ENCODE measurements at places on chromosomes 11 and 22. TPM values are rescaled to one million over a fixed set of nuclear protein-coding genes. Genes with fewer than 3 reads are reported as not detected.

PKNOX2 gene
- total RNA-seq: 1.4 TPM

- no peak for DNase-seq
Observed at GRCh38 chr22:44842417-44842816, 90.0 kb downstream of the ARHGAP8 start.

BRMS1 gene
- 111 TPM for total RNA-seq

DNA sequence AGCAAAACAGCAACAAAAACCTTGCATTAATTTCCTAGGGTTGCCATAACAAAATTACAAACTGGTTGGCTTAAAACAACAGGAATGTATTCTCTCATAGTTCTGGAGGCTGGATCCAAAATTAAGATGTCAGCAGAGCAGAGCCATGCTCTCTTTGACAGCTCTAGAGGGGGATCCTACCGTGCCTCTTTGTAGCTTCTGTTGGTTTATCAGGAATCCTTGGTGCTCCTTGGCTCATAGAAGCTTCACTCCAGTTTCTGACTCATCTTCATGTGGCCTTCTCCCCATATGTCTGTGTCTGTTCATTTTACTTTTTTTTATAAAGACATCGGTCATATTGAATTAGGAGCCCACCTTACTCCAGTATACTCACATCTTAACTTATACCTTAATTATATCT lies 90.5 kb upstream of the POU2AF2 start:
- DNase-seq: no peak

GRCh38 chr11:113174882-113175281 lies 139.5 kb upstream of the TTC12 start:
- peak; percentile 29 for DNase-seq

DNA sequence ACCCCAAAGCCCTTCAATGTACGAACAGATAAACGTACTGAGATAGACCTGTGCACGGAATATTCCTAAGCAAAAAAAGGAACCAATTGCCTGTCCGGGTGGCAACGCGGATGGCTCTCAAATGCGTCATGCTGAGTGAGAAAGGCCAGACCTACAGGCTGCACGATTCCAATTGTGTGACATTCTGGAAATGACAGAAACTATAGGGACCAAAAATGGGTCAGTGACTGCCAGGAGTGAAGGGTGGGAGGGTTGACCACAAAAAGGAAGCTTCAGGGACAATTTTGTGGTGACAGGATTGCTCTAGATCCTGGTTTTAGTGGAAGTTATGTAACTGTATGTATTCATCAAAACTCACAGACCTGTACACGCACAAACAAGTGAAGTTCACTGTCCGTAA lies 24.0 kb upstream of the SYT8 start:
- no peak for DNase-seq

DNA sequence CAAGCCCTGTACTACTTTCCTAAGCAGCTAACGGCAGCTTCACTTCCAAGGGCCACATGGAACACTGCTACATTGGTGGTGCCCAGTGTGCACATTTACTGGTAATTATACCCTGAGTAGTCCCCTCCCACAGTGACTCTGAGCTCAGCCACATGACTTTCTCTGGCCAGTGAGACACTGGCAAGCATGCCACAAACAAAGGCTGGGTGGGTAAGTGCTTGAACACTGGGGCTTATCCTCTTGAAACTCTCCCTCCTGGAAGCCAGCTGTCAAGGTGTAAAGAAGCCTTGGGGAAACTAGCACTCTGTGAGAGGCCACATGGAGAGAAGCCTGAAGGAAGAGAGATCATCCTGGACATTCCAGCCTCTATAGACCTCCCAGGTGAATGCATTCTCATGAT lies 54.4 kb upstream of the DRD2 start:
- DNase-seq: no peak

- no peak for DNase-seq
Observed at GRCh38 chr11:134993691-134994243, 581.7 kb upstream of the B3GAT1 start.

ROM1 gene
- 2.7 TPM for total RNA-seq

CYP2D6 gene
- total RNA-seq: 0.40 TPM

DNA sequence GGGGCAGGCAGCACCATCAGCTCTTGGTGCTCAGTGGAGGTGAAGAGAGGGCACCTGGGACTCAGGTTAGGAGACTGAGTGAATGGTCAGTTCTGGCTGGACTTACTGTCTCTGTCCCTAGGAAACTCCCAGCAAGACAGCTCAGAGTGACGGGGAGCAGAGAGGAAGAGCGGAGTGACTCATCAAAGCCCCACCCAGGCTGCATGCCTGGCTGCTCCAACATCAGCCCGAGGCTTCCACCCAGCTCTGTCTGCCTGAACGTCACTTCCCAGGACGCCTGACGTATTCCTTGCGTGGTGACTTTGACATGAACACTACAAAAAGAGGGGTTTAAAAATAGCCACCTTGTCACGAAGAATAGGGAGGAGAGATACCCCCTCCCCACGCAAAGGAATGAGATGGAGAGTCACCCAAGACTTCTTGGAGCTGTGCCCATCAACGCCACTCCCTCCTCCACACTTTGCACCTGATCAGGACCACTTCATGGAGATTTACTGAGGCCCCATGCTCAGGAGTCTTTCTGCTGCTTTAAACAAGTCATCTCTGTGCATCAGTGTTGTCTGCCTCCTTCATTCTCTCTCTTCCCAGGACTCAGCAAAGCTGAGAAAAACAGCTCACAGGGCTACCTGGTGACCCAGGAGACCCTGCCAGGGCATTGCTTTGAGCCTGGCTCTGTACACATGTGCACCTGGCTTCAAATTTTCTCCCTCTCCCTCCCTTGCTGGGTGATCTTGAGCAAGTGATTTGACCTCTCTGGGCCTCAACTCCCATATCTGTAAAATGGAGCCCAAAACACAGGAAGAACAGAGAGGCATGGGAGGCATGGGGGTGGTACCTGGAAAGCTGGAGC lies 83.1 kb downstream of the MN1 start:
- peak; percentile 93 for DNase-seq

HTR3B gene
- total RNA-seq: not detected

DNA sequence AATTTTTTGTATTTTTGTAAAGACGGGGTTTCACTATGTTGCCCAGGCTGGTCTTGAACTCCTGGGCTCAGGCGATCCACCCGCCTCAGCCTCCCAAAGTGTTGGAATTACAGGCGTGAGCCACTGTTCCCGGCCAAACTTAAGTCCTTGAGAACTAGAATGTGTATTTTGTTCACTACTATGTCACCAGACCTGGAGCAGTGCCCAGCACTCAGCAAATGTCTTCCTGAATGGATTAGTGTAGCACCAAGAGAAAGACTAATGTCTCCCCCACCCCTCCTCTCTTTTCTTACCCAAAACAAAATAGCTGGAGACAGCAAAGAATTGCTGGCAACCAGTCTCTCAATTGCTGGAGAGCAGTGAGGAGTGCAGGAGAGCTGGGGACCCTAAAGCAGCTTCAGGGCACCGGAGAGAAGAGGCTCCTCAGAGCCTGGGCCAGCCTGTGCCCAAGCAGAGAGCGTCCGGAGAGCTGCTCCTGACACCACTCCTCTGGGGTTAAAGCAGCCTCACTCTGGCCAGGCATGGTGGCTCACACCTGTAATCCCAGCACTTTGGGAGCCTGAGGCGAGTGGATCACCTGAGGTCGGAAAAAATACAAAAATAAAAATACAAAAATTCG lies 14.9 kb downstream of the SLC25A18 start:
- DNase-seq: peak; percentile 78

- no peak for DNase-seq
Observed at GRCh38 chr11:33832676-33833075, 58.4 kb upstream of the FBXO3 start.

KDM4D gene
- total RNA-seq: 4.4 TPM

DNA sequence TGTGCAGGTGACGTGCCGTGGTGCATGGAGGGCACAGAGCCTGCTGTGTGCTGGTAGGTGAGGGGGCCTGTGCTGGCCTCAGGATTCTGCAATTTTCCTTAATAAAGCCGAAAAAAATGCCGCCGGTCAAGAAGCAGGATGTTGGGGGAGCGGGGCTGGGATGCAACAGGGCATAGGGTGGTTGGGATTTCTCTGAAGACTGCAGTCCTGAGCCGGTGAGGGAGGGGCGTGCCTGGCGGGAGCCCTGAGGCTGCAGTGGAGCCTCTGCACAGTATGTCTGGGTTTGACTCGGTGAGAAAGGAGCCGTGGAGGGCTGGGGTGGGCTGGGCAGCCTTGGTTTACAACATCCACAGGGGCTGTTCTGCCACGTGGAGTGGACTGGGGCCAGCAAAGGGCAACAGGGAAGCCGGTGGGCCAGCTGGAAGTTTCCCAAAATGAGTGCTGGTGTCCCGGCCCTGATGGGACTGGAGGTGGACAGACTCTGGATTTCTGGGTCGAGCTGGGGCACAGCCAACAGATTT lies 1.3 kb downstream of the CDHR5 start:
- no peak for DNase-seq

TRIM22 gene
- total RNA-seq: 1.5 TPM

- DNase-seq: no peak
Observed at GRCh38 chr11:5608808-5609207, 12.4 kb downstream of the TRIM6 start.

NNMT gene
- total RNA-seq: 246 TPM

GRCh38 chr11:19258641-19259230 lies 18.0 kb upstream of the E2F8 start:
- no peak for DNase-seq

- no peak for DNase-seq
Observed at GRCh38 chr22:20834725-20835124, 23.9 kb downstream of the PI4KA start.

DNA sequence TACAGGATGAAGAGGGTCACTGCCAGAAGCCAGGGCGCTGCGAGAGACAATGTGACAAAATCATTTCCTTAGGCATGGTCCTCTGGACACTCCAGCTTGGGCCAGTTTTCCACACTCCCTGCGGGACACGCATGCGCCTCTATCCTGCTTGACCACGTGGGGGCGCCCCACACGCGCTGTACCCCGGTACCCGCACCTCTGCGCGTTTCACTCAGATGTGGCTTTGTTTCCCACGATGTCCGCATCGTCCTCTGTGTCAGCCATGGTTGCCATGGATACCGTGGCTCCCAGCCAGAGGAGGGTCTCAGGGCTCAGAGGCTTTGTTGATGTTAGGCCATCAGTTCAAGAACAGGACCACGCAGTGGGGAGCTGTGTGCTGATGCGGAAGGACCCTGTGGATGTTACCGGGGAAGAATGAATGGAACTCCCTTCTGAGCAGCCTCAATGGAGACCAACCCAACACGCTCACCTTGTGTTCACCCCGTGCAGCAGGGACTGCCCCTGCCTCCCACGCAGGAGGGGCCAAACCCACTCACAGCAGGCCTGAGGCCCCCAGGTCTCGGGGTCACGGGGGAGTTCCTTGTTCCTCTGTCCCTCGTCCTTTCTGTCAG lies 101.1 kb upstream of the SLC22A12 start:
- DNase-seq: peak; percentile 71

- DNase-seq: peak; percentile 54
Observed at GRCh38 chr11:124961972-124962609, 8.1 kb downstream of the CCDC15 start.

- DNase-seq: no peak
Observed at GRCh38 chr22:35997438-35997837, 31.2 kb downstream of the RBFOX2 start.

TM7SF2 gene
- 4.0 TPM for total RNA-seq

DNA sequence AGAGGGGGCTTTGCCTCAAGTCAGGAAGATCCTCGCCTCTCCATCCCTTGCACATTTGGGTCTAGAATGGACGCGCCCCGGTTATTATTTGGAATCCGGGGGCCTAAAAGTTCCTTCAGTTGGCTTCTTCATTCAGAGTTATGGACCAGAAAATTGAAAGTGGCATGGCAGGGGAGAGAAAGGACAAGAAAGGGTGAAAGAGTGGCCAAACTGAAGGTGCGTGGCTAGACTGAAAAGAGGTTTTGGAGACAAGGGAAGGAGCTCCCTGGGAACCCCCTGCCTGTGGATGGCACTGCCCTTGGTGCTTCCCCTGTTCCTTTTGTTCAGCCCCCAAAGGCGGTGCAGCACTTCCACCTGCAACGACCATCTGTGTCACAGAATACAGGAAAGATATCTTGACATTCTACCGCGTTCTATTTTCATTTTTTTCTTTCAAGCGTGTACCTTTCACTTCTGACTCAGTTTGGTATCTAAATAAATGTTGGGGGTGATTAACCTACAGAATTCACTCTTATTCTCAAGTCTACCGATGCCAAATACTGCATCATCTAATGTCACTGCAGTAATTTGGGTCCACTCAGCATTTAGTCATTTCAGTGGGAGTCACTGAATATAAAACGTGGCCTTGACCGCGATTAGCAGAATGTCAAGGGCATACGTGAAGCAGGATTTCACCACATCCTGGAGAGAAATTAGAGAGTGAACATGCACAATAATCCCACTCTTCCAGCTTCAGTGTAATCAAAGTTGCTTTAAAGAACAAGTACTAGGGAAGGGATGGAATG lies 88.1 kb upstream of the ARHGAP32 start:
- peak; percentile 65 for DNase-seq

DNA sequence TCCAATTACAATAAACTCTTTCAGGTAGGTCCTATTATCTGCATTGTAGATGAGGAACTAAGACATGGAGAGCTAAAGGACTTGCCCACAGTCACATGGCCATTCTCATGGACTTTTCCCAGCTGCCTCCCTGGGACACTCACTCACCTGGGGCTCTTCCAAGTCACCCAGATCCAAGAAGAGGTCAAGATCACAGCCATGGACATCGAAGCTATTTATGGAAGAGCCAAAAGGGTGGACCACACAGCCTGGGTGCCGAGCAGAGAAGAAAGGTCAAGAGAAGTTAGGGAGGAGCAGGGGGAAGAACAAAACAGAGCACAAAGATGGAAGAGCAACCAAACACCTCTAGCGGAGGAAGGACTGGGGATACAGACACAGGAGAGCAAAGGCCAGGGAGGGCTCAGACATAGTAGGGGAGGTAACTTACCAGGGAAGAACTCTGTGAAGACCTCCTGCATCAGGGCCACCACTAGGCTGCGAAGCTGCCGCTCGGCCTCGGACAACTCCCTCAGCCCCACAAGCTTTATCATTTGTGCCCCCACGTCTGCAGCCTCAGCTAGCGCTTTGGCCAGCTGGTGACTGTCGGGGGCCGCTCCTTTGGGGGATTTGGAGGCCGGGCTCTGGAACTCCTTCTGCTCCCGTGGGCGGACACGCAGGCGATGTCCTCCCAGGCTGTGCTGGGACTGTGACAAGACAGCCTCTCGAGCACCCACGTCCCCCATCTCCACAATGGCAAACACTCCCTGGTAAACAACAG lies 7.4 kb upstream of the EEF1G start:
- no peak for DNase-seq

DNA sequence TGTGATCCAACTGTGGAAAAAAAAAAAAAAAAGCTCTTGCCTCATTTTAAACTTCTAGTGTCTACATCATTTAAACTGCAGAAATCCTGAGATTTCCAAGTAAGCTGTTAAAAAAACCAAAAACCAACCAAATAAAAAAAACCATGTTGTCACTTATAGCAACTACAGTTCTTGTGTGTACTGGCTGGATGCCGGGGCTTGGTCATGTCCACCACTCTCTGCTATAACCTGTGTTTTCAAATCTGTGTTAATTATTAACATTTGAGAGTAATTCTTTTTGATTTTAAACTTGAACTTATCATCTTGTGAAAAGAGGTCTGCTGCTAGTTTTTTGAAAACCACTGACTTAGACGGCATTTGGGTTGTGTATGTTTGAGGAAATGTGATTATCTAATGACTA lies 32.2 kb upstream of the BID start:
- DNase-seq: no peak

CASP1 gene
- 9.3 TPM for total RNA-seq
